ENCODE measurements at places on chromosomes 16 and 17. TPM values are rescaled to one million over a fixed set of nuclear protein-coding genes. Genes with fewer than 3 reads are reported as not detected.

DNA sequence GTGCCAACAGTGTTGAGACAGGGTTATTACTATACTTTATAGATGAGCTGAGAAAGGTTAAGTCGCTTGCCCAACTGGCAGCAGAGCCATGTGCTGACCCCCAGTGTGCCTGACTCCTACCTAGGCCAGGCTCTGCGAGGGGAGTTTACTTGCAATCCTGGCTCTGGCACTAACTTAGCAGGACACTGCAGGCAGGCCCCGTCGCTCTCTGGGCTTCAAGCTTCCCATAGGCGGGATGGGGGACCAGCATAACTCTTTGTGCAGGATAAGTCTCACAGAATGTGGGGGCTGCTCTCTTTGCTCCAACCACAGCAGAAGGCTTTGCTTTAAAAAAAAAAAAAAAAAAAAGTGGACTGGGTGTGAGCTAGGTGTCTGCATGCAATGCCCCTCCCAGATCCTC, 102.7 kb downstream of the GNAO1 start:
- peaks cover 11% of the 10 kb centered on the region for H3K4me1 ChIP-seq
- peaks cover 5% of the 10 kb centered on the region for H3K27me3 ChIP-seq
- no peak overlapping the region for H3K27ac ChIP-seq
- no peak for DNase-seq

DNA sequence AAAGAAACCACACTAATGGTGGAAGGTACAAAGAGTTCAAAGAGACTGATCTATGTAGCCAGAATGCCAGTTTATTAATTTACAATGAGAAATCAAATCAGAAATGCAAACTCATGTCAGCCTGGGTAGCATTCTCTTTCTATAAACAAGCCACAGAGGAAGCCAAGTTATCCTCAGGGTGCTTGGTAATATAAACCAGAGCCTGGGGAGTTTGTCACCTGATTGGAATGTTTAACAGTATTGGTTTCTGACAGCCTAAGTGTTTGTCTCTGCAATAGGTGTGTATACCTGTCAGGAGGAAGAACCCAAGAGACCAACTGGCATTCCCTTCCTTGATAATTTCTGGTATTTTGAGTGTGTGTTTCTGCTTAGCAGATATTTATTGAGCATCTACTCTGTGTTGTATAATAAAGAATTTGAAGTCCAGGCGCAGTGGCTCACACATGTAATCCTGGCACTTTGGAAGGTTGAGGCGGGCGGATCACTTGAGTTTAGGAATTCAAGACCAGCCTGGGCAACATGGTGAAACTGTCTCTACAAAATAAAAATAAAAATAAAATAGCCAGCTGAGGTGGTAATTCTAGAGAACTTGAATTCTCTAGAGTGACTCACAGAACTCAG, 3.1 kb upstream of the C17orf58 start:
- peaks cover 17% of the 10 kb centered on the region for H3K27me3 ChIP-seq
- H3K36me3 ChIP-seq, result no peaks in the 10 kb centered on the region
- peaks cover 19% of the 10 kb centered on the region for H3K4me1 ChIP-seq
- DNase-seq, result no peak
- no peak overlapping the region for H3K4me3 ChIP-seq

DNA sequence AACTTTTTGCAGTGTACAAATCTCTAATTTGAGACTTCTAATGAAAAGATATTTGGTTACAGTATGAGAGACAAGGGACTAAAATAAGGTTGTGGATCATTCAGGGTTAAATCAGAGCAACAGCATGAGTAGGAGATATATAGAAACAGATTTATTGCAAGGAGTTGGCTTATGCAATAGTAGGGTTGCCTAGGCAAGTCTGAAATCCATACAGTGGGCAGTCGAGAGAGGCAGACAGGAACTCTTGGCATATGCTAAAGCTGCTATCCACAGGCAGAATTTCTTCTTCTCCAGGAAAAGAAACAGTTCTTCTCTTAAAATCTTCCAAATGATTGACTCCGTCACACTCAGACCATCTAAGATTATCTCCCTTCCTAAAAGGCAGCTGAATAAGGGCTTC, 500.8 kb downstream of the MAF start:
- H3K27ac ChIP-seq, result no peak overlapping the region
- peaks cover 7% of the 10 kb centered on the region for H3K27me3 ChIP-seq
- peaks cover 2% of the 10 kb centered on the region for H3K4me1 ChIP-seq

DNA sequence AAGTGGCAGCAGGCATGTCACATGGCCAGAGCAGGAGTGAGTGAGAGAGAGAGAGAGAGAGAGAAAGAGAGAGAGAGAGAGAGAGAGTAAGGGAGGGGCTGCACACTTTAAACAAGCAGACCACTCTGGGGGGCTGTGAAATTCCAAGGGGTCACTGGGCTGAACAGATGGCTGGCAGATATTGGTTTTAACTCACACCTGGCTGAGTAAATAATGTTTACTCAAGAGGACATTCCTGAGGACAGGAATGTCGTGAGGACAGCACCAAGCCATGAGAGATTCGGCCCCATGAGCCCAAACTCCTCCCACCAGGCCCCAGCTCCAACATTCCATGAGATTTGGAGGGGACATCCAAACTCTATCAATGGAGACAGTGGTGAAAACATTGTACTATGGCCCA, 269.7 kb downstream of the CBLN1 start:
- no peaks in the 10 kb centered on the region for H3K4me1 ChIP-seq
- no peak overlapping the region for H3K4me3 ChIP-seq
- DNase-seq, result no peak
- H3K27ac ChIP-seq, result no peak overlapping the region
- H3K27me3 ChIP-seq, result no peaks in the 10 kb centered on the region
- H3K36me3 ChIP-seq, result no peaks in the 10 kb centered on the region

Gene IGSF6
- total RNA-seq, result not detected

GRCh38 chr17:59456923-59457615, 108.3 kb upstream of the DHX40 start:
- H3K4me3 ChIP-seq, result no peak overlapping the region
- H3K27ac ChIP-seq, result no peak overlapping the region
- H3K4me1 ChIP-seq, result no peaks in the 10 kb centered on the region
- peaks cover 2% of the 10 kb centered on the region for H3K27me3 ChIP-seq

DNA sequence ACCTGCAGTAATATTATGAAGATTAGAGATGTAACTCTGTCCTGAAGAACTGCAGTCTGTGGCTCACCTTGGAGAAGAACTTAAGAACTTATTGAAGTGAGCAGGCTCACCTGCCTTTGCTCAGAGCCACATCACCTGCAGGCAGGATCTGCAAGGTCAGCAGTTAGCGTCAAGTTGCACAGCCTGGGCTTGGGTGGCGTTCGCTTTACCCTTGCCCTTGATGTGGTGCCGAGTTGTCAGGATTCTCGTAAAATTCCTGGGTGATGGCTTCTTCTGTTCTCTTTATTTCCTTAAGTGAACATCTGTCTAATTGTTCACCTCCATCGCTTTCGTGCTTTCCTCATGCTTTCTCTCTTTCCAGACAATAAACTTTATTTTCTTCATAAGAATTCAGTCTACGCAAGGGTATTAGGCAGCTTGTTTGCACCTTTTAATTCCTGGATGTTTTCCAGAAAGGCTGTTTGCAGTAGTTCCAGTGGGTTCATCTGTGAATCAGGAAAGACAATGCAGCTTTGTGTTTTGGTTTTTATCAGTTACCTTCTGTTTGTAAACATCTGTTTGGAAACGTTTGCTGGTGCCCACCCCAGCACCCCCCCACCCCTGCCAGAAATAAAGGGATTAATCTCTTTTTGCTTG, 254.3 kb downstream of the WWOX start:
- DNase-seq, result no peak
- H3K4me3 ChIP-seq, result no peak overlapping the region
- H3K27ac ChIP-seq, result no peak overlapping the region
- H3K36me3 ChIP-seq, result peaks cover 3% of the 10 kb centered on the region

- no peak overlapping the region for H3K4me3 ChIP-seq
- H3K36me3 ChIP-seq, result no peaks in the 10 kb centered on the region
- H3K27me3 ChIP-seq, result peaks cover 13% of the 10 kb centered on the region
- no peaks in the 10 kb centered on the region for H3K4me1 ChIP-seq
- H3K27ac ChIP-seq, result no peak overlapping the region
Measured at GRCh38 chr16:62029947-62030346, 6.3 kb downstream of the CDH8 start.

Data from activated CD8-positive, alpha-beta T cell treated with anti-CD3 and anti-CD28 coated beads for 36 hours (primary cell).